ENCODE measurements at places on chromosomes 6 and 20. TPM values are rescaled to one million over a fixed set of nuclear protein-coding genes. Genes with fewer than 3 reads are reported as not detected.

Gene ERVFRD-1
- total RNA-seq: not detected

Gene TSPYL4
- total RNA-seq: 10.1 TPM

Gene TJAP1
- 40.0 TPM for total RNA-seq

Gene C6orf118
- total RNA-seq: not detected

Gene SRSF12
- not detected for total RNA-seq

Gene CLDN20
- total RNA-seq: not detected

Gene HCRTR2
- total RNA-seq: not detected

Gene SMLR1
- total RNA-seq: not detected

- DNase-seq: peak; percentile 22
- peaks cover 25% of the 10 kb centered on the region for H3K4me1 ChIP-seq
- peak overlapping the region; percentile 46 for H3K27ac ChIP-seq
- no peaks in the 10 kb centered on the region for H3K27me3 ChIP-seq
- no peaks in the 10 kb centered on the region for H3K36me3 ChIP-seq
- H3K4me3 ChIP-seq: peak overlapping the region; percentile 90
These were observed 595 bp downstream of the FKBPL start for GRCh38 chr6:32129297-32130088.

DNA sequence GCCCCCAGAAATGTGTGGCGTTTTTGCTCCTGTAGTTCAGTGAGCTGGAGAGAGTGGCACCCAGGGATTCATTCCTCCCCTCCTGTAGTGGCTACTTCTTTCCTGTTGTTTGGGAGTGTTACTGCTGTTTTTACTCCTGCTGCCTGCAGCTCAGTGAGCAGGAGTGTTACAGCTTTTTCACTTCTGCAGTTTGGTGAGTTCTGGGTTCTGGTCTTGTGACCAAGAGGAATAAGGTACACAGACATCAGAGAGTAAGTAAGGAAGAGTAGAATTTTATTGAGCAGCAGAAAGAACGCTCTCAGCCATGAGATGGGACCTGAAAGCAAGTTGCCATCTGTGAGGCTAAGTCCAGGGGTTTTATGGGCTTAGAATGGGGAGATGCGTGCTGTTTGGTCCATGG lies 966.3 kb upstream of the CITED2 start:
- H3K4me1 ChIP-seq: peaks cover 11% of the 10 kb centered on the region
- H3K36me3 ChIP-seq: no peaks in the 10 kb centered on the region
- H3K27me3 ChIP-seq: no peaks in the 10 kb centered on the region
- DNase-seq: no peak

- no peak for DNase-seq
- H3K27ac ChIP-seq: peak overlapping the region; percentile 88
- no peaks in the 10 kb centered on the region for H3K27me3 ChIP-seq
- no peaks in the 10 kb centered on the region for H3K36me3 ChIP-seq
- no peak overlapping the region for H3K4me3 ChIP-seq
These were observed 39.3 kb upstream of the RNF144B start for GRCh38 chr6:18347866-18348265.

Data from PC-3 (cell line).